ENCODE measurements at places on chromosomes 2 and 18.

DNA sequence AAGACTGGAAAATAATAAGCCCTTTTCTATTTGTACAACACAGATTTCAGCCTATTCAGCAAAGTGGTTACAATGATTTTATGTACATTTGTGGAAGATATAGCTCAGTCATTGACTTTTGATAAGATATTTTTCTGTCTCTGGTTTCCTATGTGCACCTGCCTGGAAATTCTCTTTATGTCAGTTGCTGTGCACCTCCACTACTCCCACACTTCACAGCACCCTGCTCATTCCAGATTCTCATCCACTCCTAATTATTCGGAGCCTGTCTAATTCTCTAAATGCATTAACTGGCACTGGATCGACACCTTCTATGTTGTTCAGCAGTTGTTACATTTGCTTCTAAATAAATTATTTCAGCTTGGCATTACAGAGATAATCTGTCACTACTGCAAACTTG is 275.1 kb upstream of the RND3 start:
- no peak for DNase-seq

DNA sequence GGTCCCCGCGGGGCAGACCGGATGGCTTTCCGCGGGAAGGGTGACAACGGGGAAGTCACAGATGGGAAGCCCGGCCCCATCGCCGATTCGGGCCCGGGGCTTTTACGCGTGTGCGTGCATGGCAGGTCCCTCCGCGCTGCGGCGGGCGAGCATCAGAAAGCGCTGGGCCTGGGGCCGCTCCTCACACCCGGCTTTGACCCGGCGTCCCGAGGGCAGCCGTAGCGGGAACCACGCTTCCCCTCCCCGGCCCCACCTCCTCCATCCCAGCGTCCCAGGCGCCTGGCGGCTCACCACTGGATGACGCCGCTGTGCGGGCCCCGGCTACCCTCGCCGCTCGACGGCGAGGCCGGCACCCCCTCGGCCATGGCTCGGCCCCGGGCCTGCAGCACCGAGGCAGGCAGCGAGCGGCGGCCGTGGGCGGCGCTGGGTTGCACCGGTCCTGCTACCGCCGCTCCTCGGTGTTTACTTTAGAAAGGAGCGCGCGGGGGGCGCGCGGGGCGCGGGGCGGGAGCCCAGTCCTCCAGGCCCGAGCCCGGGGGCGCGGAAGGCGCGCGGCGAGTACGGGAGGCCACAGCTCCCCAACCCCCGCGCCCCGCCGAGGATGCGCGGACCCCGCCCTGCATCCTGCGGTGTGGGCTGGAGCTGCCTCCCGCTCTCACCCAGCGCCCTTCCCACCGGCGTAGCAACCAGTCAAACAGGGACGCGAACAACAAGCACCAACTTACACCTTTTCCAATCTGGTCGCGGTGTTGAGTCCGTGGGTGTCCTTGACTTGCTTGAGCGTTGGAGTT is 806 bp downstream of the RFX8 start:
- peak; percentile 45 for DNase-seq

- no peak for DNase-seq
Measured at GRCh38 chr18:22193466-22193865, 24.1 kb downstream of the GATA6 start.

GRCh38 chr2:73091696-73092095 is 20.2 kb upstream of the SFXN5 start:
- no peak for DNase-seq

GRCh38 chr2:237639836-237640220 is 12.4 kb downstream of the LRRFIP1 start:
- DNase-seq, result no peak

- no peak for DNase-seq
Measured at GRCh38 chr2:8693157-8693821, 11.4 kb downstream of the ID2 start.

DNA sequence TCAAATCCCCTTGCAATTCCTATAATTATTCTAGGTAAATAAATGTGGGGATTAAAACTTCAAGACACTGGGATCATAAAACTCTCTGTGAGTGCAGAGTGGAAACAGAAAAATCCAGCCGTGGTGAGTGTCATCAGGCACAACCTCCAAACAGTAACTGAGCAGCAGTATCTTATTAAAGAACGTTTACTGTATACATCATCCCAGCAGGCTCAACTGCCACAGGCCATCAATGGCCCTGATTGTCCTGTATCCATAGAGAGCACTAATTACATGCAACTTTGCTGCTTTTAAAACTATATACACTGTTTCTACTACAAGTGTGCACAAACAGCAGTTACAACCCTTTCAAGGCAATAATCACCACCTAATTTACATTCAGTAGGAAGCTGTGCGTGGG is 23.9 kb downstream of the GAREM1 start:
- no peak for DNase-seq

DNA sequence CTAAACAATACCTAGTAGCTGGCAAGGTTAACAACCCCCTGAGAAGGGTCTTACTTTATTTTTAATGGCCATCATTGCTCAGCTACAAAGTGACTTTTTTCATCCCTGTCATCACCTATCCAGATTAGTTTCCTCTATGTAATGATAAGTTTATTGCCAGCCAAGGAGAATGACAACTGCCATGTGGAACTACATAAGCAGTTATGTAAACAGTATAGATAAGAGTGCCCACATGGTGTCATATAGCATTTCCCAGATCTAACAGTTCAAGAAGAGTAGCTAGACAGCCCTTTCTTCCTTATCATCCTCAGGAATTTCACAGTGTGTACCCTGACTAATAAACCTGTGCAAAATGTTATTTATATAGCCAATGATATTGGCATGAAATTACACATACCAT is 240.2 kb upstream of the PIK3C3 start:
- no peak for DNase-seq

- no peak for DNase-seq
Measured at GRCh38 chr2:61405813-61406212, 65.1 kb downstream of the USP34 start.

- DNase-seq, result peak; percentile 43
Measured at GRCh38 chr18:6885992-6886796, 156.7 kb downstream of the ARHGAP28 start.

GRCh38 chr2:175167076-175167791 is 769 bp downstream of the ATF2 start:
- peak; percentile 30 for DNase-seq

DNA sequence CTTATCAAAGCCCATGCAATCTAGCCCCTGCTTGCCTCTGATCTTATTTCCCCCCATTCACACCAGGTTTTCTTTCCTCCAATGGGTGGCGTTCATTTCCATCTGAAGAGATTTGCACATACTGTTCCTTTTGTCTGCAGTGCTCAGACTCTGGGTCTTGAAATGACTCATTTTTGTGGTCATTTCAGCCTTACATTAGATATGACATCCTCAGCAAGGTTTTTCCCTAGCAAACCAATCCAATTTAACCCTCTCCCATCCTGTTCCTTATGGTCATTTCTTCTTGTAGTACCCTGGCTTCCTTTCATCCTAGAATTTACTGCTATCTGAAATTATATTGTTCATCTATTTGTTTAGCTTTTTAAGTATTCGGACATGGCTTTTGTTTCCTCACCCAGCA is 42.5 kb upstream of the SCN1A start:
- DNase-seq, result no peak

DNA sequence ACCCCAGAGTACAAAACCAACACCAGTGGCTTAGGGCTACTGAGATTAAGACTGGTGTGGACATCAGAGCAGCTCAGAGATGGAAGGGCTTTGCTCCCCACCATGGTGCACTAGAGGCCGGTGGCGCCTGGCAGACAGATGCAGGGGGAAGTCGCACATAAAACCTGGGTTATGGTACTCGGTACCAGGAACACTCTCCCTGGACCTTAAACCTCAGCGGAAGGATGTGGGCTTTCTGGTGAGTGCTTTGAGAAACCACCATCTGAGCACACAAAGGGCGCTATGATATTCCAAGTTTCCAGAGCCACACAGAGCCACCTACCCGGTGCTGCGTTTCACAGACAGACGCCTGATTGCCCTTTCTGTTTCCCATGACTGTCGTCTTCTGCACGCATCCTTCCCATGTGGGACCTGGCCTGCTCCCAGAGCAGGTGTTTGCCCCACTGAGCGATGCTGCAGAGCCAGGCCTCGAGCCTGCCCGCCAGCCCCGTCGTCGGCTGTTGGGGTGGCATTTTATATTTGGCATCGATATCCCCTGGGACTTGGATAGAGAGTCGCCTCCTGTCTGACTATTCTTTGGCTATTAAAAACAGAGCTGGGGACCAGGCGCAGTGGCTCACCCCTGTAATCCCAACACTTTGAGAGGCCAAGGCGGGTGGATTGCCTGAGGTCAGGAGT is 89.5 kb upstream of the ODC1 start:
- no peak for DNase-seq

- DNase-seq, result no peak
Measured at GRCh38 chr2:55415300-55415699, 4.4 kb downstream of the CCDC88A start.

GRCh38 chr2:160477032-160477431 is 16.6 kb downstream of the RBMS1 start:
- DNase-seq, result no peak

DNA sequence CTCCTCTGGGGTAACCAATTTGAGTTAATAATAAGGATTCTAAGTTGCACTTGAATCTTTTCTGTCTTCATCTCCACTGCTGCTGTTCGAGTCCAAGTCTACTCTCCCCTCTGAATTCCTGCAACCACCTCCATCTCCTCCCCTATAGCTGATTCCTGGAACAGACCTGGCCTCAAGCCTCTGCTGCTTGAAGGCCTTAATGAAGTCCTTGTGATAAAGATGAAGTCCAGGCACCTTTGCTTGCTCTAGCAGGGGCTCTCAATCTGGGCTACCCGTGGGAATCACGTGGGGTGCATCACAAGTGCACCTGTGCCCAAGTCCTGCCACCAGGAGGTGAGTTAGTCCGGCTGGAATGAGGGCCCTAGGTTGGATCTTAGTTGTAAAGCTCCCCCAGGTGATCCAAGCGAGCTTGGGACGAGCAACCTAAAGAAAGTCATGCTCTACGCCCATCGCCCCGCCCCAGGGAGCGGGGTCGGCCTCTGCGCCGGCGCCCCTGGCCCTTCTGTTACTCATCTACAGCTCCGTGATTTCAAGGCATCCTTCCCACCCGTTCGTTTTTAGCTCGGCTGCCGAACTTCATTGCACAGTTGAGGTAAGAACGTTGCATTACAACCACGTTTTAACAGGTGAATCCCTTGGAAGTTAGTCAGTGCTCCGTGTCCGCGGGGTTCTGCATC is 905 bp upstream of the IAH1 start:
- DNase-seq, result no peak

DNA sequence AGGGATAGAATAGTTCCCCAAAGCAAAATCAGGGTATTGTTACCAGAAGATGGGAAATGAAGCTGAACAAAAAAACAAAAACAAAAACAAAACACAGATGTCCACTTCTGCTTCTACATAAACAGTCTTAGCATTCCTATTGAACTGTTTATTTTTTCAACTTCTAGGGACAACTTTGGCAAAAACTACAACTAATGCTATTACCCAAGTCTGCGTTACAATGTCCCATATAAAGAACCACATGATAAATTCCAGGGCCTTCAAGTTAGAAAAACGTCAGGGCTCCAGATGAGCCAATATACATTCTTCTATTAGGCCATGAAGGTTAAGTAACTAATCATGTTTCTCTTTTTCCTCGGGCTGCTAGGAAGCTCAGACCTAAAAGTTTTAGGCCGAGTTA is 16.9 kb downstream of the PID1 start:
- no peak for DNase-seq

DNA sequence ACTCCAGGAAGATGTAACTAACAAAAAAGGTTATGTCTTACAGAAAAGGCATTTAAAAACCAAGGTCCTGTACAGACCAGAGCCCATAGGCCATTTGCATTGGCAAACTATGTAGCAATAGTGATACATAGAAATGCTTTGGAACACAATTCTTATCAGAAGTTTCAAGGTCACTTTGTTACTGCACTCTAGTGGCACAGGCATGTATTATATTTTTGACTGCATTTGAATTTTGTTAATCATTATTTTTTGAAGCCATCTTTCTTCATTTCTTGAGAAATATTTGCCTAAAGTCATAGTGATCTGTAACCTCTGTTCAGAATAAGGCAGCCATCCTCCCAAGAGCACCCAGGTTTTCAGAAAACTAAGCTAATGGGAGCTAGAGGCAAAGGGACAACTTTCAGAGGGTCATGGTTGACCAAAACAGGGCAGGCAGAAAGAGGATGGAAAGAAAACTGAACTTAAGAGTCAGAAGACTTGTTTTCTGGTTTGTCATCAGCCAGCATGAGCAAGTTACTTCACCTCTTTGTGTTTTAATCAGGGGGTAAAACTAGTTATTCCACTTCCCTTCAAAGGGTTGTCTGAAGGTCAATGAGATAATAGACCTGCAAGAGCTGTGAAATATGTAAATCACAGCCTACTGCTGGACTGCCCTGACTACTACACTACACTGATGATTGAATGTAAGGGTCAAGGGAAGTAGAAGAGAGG is 41.5 kb downstream of the SLC38A11 start:
- DNase-seq, result peak; percentile 54

DNA sequence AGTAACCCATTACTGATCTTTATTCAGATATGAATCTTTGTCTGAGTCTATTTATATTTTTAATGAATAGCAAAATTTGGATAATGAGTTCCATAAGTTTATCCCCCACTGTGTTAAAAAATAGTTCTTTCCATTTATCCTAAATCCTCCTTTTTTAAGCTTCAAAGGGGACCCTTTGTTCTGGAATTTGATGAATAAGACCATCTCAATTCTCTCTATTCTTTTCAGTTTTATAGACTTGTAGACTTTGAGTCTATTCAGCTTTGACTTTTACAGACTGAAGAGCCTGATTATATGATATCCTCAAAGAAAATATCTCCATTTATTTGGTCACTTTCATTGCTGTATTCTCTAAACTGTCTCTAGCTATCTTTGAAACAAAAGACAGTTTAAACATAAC is 2146.1 kb upstream of the CELF4 start:
- no peak for DNase-seq

- peak; percentile 76 for DNase-seq
Measured at GRCh38 chr2:66574701-66575624, 140.0 kb downstream of the MEIS1 start.

- DNase-seq, result no peak
Measured at GRCh38 chr2:207370646-207371045, 159.1 kb upstream of the CREB1 start.

DNA sequence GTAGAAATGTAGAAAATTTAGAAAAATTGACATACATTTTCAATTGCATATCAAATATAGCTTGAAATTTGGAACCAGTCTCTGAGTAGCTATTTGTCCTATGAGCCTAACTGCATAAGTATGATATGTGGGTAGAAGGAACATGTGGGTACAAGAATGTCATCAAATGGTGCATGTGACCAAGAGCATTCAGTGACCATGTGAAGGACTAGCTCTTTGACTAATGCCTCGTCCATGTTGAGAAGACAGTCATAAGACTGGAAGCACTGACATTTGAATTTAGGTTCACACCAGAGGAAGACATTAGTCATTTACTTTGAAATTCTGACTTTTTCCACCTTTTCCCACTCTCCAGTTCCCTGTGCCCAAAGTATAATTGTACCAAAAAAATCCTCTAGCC is 12.6 kb downstream of the MRPL44 start:
- DNase-seq, result peak; percentile 48

DNA sequence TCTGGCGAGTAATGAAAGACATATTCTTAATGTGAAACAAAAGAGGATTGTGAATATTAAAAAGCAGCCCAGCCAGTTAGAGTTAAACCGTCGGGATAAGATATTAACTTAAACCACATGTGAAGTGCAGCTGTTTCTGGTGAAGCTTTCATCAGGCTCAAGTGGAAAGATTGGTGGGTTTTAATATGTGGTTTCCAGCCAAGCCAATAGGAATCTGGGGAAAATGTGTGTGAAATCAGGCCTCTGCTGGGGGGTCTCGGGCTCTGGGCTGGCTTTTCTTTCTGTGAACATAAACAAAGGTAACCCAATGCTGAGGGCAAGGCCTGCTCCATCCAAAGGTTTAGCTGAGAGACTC is 279.6 kb downstream of the SLC4A3 start:
- DNase-seq, result no peak

Data from HFFc6 (cell line).